Eye (tissue), 1 donor: ENCODE measurements at places on chromosomes 12 and 14.

DNA sequence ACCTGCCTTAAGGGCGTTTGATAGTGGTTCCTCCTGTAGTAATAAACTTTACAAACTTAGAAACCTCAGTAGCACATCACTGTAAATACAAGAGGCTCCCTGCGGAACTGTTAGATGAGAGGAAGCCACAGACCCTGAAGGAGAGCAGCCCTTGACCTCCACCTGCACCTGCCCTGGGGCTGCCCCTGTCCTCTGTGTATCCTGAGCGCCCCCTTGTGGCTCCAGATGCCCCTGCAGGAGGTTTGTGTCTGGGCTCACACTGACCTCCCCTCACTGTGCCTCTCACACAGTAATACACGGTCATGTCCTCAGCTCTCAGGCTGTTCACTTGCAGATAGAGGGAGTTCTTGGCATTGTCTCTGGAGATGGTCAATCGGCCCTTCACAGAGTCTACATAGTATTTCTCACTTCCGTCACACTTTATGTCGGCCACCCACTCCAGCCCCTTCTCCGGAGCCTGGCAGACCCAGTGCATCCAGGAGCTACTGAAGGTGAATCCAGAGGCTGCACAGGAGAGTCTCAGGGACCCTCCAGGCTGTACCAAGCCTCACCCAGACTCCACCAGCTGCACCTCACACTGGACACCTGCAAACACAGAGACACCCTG lies 1059.8 kb downstream of the TMEM121 start:
- no peak for DNase-seq

DNA sequence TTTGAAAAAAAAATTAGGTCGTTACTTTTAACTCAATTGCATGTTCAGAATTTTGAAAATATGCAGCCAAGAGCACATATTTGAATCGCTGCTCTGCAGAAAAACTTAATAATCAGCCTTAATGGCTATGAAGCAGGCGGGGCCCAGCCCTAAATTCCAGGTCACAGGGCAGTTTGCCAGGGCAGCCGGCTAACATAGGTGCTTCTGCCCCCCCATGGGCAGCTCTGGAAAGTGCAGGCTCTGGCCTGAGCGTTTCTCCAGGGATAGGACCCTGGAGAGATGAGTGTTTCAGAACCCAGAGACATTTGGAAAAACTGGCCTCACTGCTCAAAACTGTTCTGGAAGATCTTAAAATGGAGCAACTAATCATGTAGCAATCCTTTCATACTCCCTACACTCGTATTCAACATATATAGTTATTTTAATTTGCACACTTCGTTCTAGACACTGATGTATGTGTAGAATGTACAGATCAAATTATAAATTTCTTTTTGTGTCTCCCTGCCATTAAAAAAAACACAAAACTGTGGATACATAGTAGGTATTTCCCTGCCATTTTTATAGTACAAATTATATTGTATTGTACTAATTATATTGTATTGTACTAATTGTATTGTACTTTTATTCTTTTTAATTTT lies 26.0 kb upstream of the PTGR2 start:
- DNase-seq = peak; percentile 92

GRCh38 chr12:96807741-96808140 lies 99.3 kb upstream of the NEDD1 start:
- DNase-seq = no peak

DNA sequence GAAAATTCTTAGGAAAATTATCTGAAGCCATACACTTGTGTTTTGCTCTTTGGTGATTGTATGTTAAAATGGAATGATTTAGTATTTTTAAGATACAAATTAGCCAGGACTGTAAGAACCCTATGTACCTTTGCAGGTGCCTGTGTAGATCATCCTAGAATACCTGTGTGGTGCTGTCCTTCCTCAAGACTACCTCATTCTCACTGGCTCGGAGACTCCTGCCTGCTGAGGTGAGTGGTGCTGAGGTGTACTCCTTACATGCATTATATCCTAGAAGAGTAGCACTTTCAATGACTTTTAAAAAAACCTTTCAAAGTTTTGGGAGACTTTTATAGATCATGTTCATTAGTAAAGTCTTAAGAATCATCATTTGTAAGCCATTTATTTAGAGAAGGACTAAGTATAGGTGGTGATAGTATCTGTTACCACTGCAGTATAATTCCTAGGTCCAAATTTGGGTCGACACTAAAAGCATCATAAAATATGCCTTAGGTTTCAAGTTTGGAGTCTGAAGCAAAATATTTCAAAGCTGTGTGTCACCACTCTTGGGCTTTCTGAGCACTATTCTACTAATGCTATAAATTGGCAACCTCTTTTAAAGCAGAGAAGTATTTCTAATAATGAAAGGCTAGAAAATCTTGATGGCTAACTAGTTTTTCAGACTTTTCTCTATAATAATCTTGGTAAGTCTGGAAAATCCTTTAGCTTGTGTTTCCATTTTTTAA lies 36.6 kb downstream of the RASSF8 start:
- no peak for DNase-seq

GRCh38 chr12:41476499-41477439 lies 288.6 kb downstream of the PDZRN4 start:
- DNase-seq = peak; percentile 47

DNA sequence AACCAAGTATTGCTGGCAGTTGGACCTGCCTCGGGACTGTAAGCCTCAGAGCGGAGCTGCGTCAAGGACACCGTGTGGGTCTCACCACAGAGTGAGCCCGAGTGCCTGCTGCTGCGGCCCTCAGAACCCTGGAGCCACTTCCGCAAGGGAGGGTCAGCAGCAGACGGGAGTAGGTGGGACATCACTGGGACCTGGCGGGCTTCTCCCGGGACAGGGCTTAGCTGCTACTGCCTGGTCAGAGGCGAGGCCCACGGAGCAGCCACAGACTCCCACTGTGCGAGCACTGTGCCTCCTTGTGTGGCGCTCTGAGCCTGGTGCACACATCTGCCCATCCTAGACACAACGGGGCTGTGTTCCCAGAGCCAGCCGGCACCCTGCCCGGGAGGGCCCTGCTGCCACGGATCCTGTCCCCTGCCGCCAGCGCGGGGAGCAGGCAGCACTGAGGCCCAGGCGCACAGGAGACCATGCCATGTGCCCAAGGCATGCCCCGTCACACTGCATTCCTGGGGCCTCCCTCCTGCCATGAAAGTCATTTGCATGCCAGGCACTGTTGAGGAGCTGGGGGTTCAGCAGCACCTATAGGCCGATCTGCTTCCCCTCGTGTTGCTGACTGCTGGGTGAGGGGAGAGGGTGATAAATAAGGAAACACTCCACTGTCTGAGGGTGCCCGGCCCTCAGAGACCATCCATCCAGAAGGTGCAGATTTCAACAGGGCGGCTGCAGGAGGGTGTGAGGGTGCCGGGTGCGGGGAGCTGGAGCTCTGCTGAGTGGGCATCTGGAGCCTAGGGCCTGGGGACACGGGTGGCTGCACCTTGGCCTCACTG lies 10.0 kb downstream of the HIP1R start:
- DNase-seq = no peak

DNA sequence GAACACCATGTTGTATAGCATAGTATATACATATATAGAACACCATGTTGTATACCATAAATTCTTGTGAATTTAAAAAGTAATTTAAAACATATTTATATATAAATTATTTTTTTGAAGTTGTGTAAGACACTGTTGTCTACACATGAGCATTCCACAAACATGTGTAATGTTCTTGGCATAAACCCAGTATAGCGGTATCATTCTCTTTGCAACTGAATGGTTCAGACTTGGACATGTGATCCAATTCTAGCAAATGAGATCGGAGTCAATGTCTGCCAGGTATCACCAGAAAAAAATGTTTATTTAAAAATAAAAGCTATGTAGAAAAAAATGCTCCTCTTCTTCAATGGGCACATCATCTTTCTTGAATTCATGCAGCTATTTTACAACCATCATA lies 33.9 kb downstream of the CEP290 start:
- no peak for DNase-seq

- no peak for DNase-seq
Measured at GRCh38 chr14:75650253-75651058, 10.2 kb downstream of the ERG28 start.

GRCh38 chr12:76266797-76267196 lies 81.4 kb downstream of the BBS10 start:
- no peak for DNase-seq

- no peak for DNase-seq
Measured at GRCh38 chr14:76884394-76884793, 58.2 kb downstream of the LRRC74A start.

GRCh38 chr12:108633534-108634248 lies at the start of gene SELPLG:
Gene SELPLG, minus strand, starts transcription at chr12:108633894. Its CDS starts 9,587 bp downstream, at chr12:108624307.
- DNase-seq = no peak

GRCh38 chr12:48817873-48818830 lies at the start of gene CACNB3:
Gene CACNB3, plus strand, starts transcription at chr12:48818496. Its CDS starts 434 bp downstream, at chr12:48818930.
- DNase-seq = peak; percentile 91

GRCh38 chr12:57582440-57582839 lies 8.6 kb upstream of the PIP4K2C start:
- DNase-seq = no peak

GRCh38 chr14:75222208-75222701 lies 45.8 kb upstream of the TMED10 start:
- no peak for DNase-seq

DNA sequence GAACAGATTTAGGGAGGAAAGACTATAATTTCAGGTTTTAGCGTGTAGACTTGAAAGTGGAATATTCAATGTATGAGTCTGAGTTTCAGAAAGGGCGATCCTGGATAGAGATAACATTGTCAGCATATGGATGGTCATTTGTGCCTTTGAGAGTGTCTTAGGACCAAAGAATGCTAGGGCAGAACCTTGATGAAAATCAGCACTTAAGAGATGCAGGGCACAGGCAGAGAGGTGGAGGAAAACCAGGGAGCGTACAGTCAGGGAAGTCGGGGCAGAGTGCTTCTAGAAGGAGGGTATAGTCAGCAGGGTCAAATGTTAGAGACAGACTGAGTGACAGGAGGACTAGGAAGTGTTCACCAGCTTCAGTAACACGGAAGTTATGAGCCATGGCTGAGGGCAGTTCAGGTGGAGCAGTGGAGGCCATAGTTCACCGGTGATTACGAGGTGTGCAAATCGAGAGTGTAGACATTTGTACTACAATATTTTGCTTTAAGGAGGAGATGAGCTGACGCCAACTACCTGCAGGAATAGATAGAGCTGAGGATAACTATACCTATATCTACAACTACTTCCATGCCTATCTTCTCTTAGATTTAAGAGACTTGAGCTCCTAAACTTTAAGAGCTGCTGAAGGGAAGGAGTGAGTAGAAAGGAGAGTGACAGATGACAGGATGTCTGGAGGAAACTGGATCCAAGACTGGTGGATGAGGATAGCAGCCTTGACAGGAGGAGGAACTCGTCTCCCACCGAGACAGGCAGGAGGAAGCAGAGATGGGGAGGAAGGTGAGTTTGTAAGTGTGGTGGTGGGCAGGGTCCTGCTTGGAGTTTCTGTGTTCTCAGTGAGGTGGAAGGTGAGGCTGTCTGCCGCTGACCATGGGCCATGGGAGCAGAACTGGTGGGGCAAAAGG lies 6.5 kb downstream of the CBLN3 start:
- DNase-seq = no peak

GRCh38 chr12:124543052-124543589 lies 24.3 kb downstream of the NCOR2 start:
- peak; percentile 85 for DNase-seq

DNA sequence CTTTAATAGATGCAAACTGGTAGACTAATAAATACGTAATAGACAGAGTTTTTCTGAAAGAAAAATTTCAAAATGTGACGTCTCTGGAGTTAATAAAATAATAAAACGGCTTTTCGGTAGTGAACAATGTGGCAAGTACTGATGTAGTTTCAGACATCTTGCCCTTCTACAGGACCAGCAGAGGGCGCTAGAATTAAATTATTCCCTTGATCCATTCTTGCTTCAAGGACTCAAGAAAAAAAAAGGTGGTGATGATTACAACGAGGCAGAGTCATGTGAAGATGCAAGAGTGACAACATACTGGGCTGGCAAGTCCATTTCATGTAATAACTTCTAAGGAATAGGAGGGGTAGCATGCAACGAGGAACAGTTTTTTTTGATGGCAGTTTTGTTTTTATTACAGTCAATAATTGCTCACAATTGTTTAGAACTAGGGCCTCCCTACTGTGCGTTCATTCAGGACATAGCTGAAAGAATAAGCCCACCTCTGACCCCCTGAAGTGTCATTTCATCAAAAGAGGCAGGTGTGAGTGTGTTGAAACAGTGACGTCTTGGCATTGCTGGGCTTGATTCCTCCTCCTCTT lies 101.0 kb upstream of the GZMB start:
- peak; percentile 88 for DNase-seq

DNA sequence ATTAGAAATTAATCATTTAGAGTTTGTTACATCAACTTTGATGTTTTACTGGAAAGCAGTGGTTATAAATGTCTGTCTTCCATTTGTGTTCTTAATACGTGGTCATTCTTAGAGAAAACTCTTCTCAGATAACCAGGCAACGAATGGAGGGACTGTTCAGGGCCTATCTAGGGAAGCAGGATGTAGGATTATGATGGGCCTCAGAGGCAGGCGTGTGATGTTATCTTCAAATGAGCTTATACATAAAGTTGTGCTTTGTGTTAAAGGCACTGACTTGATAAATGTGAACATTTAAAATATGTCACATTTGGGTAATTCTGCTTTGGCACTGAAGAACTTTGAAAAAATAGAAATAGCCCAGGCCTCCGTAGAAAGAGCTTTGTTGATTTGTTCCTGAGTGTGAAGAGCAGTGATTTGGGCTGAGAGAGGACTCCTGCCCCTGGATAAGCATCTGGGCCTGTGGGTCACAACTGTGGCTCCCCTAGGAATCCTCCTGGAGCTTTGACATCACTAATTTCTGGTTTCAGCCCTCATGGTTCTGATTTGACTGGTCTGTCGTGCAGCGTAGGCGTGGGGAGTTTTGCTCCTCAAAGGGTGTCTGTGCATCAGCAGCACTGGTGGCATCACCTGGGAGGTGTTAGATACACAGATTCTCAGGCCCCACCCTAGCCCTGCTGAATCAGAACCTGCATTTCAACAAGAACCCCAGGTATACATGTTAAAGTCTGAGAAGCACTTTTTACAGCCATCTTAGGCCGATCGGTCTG lies 55.4 kb downstream of the SAMD4A start:
- DNase-seq = no peak
